Activated CD4-positive, alpha-beta T cell treated with anti-CD3 and anti-CD28 coated beads, Interleukin-2, amount 50 U/mL, for 4 hours (primary cell): ENCODE measurements at places on chromosomes 4 and X.

- DNase-seq: no peak
Measured at GRCh38 chr4:176002007-176002613, 63.5 kb upstream of the WDR17 start.

GRCh38 chrX:113136836-113137235 is 296.2 kb upstream of the AMOT start:
- no peak for DNase-seq

GRCh38 chr4:182126603-182127002 is 116.6 kb upstream of the TENM3 start:
- DNase-seq: no peak

DNA sequence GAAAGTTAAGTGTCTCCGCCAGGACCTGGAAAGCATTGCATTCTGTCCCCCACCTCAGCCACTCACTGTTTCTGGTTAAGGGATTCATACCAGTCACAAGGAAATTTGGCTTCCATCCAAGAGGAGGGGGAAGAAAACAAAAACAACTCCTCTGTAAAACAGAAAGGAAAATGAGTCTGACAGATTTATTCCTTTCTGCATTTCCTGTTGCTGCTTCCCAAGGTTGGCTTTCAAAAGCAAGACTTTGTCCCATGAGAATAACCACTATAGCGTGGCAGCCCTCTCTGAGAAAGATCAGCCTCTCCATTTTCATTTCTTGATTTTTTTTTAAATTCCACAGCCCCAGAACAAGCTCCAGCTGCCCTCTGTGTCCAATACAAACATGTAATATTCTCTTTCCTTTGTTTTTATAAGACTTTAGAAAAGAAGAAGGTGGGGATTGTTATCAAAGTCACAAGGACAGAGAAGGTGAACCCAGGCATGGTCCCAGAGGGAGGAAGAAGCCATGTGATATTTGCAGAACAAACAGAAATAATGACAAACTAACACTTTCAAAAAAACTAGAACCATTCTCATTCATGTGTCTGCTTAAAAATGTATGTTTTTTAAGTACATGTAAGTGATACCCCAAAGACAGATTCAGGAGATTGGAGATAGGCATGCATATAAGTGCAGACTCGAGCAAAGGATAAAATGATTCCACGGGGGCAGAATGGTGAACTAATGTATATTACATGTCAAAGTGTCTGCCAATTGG is 90.7 kb upstream of the DCLK2 start:
- DNase-seq: no peak

DNA sequence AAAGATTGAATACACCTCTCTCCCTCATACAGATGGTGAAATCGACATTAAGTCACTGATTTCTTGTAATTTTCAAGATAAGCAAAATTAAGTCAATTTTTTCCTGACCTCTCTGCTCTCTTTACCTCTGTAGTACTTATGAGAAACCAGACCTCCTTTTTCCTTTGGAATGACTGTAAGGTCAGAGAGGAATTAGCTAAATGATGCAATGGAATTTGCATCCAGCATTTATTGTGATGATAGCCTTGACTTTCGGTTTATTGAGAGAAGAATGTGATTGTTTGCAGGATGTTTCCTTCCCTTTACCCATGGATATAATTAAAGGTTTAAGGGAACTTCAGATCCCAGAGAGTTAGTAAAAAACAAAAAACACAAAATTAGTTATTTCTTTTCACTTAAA is 22.4 kb downstream of the STK26 start:
- DNase-seq: no peak

DNA sequence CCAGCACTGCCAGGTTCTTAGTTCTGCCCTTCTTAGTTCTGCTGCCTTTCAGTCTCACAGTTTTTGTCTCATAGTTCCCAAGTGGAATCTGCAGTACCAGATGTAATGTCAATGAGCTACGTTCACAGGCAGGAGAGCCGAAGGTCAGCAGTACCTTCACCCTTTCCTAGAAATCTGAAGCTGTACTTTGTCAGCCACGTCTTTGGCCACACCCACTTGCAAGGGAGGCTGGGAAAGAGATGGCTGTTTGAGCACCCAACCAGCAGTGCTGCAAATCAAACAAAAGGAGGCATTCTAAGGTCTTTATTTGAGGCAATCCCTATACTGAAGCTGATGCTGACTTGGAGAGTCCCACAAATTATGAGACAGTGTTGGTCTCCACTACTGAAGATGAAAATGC is 199.1 kb upstream of the NPY2R start:
- no peak for DNase-seq

DNA sequence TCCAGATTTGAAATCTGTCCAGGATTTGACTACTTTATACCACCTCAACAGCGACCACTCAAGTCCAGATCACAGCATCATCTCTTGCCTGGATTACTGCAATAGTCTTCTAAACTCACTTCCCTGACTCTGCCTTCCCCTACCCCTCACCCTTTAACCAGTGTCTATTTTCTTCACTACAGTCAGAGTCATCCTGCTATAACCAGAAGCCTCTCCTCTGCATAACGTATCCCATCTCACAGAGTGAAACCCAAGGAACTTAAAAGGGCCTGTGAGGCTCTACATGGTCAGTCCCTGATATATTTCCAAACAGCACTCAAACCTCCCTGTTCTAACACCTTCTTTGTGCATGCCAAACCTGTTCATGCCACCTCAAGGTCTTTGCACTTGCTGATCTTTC is 40.7 kb upstream of the SCOC start:
- no peak for DNase-seq

DNA sequence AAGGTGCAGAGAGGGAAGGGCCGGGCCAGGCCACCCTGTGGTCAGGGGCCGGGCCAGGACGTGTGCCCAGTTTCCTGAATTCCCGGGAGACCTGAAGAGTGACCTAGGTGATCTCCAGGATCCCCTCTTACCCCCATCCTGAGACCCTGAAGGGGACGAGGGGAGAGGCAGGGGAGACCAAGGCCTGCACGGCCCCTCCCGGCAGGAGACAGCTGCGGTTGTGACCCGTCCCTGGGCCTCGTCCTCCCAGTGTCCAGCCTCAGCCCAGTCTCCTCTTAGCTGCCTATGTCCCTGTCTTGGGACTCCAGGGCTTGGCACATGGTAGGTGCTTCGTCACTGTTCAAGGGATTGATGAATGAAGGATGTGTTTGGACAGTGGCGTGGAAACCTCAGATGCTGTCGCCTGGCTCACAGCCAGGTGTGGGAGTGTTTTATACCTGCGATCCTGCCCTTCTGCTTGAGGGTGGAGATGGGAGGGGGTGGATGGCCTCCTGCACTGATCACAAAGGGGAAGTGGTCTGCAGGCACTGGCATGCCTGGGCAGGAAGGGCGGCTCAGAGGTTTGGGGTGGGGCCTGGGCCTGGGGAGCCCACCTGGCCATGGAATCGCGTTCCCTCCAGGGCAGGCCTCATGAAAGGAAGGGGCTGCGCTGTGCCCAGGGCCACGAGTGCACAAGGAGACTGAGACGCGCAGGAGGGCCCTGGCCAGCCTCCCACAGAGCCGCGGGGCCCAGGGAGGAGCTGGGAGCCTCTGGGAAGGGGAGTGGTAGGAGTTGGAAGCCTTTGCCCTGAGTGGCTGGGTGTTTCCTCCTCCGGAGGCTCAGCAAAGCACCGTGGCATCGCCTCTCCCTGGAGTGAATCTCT is 6.9 kb downstream of the SH3TC1 start:
- DNase-seq: no peak

DNA sequence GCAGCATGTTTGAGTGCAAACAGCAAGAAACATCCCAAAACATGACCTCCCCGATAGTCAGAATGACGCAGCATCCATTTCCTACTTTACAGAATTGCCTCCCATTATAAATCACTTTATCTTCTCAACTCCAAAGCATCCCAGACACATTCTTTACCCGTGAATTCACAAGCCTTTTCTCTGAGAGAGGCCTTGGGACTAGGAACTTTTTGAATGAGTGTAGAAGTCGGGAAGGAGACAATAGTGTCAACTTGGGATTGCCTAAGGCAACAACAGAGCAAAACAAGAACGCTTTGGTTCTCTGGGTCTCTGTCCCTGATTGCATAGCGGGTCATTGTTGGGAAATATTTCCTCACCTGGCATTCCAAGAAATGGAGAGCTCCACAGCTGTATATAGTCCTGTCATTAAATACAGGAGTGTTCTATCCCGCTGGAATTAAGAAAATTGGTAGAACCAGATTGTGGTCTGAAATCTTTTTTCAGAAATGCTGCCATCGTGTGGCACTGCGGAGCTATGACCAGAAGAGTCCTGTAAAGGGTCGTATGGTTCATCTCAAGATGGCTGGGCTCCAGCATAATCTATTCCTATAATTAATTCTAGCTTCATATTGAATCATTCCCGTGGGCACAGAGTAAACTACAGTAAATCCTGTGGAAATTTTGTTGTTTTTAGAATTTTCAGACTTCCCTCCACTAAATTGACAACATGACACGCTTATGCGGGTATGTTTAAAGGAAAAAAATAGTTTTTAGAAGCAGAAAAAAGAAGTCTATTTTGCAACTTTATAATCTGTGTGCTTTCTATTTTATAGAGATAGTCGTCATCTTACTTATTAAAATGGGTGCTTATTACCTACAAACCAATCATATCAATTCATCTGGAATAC is 2.0 kb upstream of the SPP1 start:
- no peak for DNase-seq

GRCh38 chr4:152677117-152677516 is 2.7 kb downstream of the TMEM154 start:
- no peak for DNase-seq

- DNase-seq: no peak
Measured at GRCh38 chr4:152112887-152113286, 352.1 kb upstream of the GATB start.

DNA sequence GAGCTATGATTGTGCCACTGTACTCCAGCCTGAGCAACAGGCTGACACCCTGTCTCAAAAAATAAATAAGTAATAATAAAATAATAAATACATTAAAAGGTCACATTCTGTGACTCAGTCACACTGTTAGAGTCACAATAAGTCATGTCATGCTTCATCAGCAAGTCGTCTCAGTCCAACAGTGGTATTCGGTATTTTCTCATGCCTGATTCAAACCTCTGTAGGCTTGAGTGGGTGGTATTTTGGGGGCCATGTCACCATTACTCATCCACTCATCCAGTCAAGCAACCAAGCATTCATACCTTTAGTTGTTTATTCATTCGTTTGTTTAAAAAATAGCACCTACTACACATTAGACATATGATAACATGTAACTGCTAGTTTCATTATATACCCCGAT is 46.9 kb downstream of the SUPT20HL2 start:
- DNase-seq: no peak

DNA sequence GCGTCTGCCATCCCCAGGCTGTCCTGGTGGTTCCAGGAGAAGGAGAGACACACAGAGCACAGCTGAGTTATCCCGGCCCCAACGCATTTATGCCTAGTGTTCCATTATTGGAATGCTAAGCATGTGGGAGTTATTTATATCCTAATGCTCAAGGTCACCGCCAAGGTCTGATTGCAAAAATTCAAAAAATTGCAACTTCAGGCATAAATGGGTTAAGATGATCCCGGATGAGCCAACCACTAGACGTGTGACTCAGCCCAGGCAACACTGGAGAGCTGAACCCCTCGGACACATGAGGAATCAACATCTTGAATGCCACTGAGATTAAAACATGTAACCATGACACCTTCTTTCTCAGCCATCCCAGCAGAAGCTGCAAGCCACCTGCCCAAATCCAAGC is 3.8 kb upstream of the ZCCHC4 start:
- no peak for DNase-seq

DNA sequence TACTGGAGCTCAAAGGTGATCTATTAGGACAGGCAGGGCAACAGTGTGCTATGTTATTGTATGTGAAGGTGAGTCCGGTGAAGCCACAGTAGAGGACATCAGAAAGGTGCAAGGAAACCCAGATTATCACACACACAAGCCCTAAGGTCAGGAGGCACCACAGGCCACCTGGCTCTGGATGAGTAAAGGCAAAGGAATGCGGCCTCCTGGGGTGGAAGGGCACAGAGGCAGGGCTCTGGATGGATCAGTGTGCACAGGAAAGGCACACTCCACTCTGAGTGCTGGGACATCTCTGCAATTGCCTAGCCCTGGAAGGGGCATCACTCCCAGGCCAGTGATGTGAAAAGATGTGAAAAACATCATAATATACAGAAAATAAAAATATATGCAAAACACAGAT is 683.5 kb downstream of the TRIML1 start:
- no peak for DNase-seq

- no peak for DNase-seq
Measured at GRCh38 chrX:133630362-133630761, 215.1 kb upstream of the GPC4 start.

- DNase-seq: no peak
Measured at GRCh38 chr4:16194214-16194613, 32.1 kb downstream of the TAPT1 start.

GRCh38 chr4:87541521-87541920 is 12.3 kb upstream of the SPARCL1 start:
- no peak for DNase-seq

- DNase-seq: no peak
Measured at GRCh38 chr4:15427701-15428100, at the start of gene C1QTNF7. Gene C1QTNF7 (plus strand): TSS chr4:15428033. CDS start chr4:15435744, 7,711 bp downstream.

DNA sequence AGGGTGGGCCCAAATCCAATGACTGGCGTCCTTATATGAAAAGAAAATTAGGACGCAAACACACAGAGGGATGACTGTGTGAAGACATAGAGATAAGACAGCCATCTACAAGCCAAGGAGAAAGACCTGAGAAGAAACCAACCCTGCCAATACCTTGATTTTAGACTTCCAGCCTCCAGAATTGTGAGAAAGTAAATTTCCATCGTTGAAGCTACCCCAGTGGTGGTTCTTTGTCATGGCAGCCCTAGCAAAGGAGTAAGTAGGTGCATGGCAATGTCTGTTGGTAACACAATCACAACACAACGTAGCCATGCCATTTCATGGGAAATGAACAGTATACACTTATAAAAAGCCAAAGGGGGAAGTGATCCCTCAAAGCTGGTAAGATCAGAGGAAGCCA is 25.3 kb downstream of the SMIM20 start:
- no peak for DNase-seq

GRCh38 chrX:45769761-45770582 is 569.3 kb upstream of the DIPK2B start:
- peak; percentile 27 for DNase-seq

- peak; percentile 3 for DNase-seq
Measured at GRCh38 chr4:76305971-76306881, at the start of gene STBD1. Gene STBD1 (plus strand): TSS chr4:76306733. CDS start chr4:76306770, 37 bp downstream.

DNA sequence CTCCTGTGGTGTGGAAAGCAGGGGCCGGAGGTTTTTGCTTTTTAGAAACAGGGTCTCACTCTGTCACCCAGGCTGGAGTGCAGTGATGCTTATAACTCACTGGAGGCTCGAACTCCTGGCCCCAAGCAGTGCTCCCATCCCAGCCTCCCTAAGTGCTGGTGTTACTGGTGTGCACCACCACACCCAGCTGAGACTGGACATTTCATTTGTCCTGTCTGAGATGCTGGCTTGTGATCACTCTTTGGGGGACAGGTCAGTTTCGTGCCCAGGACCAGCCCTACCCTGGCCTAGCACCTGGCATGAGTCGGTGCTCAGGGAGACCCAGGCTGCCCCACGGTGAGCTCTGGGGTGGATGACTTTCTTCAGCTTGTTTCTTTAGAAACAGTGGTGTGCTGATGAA is 11.3 kb downstream of the PSAPL1 start:
- no peak for DNase-seq

GRCh38 chr4:14607578-14607977 is 394.7 kb upstream of the CPEB2 start:
- no peak for DNase-seq
